Left kidney (tissue), 8 donors: ENCODE measurements at places on chromosomes 13 and 19.

DNA sequence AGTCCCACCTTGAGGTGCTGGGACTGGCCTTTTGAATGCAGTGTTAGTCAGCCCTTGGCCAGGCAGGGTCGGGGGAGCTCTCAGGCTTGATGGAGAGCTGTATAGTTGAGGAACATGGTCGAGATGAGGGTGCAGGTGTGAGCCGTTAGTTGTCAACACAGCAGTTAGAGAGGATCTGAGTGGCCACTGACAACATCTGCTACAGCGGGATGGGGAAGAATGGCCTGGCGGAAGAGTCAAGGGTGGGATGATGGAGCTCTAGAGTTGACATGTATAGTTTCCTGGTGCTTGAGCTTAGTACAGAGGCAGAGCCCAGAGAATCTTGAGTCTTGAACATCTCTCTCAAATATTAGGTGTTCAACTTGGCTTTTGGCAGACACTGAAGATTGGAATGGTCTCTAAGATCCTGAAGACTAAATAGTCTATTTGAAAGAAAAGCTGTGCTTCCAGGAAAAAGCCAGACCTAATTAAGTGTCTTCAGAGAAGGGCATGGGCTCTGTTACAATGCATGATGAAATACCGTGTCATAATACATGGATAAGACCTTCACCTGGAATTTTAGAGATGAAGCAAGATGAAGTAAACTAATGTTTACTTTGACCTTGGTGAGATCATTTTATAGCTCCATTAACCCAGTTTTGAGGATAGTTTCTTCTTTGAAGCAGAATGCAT, 9.7 kb downstream of the PCCA start:
- no peak for DNase-seq

DNA sequence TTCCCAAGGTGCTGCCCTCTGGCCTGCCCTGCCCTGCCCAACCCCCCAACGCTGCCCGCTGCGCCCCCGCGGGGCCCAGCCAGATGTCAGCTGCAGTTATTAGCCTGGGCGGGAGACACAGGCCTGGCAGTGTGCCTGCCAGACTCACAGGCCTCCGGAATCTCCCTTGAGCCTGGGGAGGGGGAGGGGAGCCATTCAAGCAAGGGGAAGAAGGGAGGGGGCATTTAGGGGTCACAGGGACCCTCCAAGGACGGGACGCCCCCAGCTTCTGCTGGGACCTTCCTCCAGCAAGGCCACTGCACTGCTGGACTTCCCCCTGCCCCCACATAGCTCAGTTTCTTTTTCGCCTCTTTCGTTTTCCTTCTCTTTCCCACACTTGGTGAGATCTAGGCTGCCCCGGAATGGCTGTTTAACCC, 2.6 kb upstream of the JUNB start:
- DNase-seq, result no peak

GRCh38 chr19:44788971-44789370, 11.3 kb downstream of the CBLC start:
- DNase-seq, result no peak

- no peak for DNase-seq
Observed at GRCh38 chr13:104594806-104595205, 1528.6 kb upstream of the SLC10A2 start.

DNA sequence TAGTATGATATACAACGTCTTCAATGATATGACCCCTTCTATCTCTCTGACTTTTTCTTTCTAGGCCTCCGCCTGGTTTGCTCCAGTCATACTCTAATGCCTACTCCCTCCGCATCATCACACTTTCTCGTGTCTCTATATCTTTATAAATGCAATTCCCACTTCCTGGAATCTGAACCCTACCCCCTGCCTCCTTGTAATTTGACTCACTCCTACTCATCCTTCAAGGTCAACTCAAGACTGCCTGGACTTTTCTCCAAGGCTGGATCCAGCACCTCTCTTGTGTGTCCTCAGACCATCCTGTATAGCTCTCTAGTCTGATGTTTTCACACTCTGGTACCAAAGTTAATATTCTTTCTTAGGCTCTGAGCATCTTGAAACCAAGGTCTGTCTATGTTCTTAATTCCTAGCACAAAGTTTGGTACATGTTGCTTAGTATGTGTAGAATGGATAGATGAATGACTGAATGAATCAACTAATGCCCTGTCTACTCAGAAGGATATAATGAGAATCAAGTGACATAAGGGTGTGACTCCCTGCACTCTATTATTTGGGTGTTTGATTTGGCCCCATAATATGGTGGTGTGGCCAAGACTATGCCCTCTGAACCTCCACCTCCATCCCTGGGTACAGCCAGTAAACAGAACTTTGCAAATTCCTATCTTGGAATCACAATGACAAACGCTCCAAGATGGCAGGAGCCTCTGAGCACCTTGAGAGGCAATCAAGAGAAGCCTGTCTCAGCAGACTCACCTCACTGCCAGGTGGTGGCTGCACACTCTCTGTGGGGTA, 74.3 kb upstream of the SERP2 start:
- no peak for DNase-seq

DNA sequence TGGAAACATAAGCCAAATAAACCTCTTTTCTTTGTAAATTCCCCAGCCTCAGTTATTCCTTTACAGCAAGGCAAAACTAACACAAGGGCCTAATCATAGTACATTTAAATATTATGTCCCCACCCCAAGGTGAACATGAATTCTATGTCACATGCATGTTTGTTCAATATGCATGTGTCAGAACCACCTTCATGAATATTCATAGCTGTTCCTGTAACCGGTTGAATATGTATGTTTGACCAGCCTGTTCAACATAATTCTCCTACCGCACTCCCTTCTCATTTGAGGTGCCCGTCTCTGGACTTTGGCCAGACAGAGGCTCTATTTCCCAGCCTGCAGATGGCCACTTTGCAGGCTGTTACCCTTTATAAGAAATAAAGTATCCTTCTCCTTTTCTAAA, 769.4 kb upstream of the SLITRK1 start:
- DNase-seq, result no peak

DNA sequence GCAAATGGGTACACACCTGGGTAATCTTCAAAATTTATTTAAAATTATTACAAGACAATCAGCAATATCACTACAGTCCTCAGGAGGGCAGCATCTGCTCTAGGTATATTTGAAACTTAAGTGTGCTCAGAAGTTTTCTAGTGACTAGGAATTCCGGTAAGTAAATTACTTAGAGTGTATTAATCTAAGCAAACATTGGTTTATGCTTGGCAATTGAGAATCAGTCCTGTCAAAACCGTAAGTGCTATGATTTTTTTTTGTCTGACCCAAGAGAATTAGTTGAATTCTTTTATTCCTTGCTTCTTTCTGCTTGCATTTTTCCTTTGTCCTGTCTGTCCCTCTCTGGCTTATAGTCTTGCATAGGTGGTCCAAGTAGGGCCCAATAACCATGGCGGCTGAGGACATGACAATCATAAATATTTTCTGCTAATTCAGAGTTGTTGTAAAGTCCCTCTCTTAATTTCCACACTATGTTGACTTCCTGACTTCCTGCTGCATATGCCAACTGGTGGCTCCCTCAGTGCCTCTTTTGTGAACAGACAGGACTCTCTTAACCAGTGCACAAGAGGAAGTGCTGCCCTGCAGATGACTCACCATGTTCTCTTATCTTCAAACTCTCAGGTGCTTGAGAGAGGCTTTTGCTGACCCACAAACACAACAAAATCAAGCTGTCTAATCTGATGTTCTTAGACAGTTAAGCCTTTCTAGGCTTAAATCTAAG, 82.2 kb downstream of the SLAIN1 start:
- peak; percentile 59 for DNase-seq

- no peak for DNase-seq
Observed at GRCh38 chr13:109983447-109983846, 197.1 kb upstream of the IRS2 start.

GRCh38 chr19:34173193-34173956, 1.1 kb downstream of the LSM14A start:
- peak; percentile 64 for DNase-seq

- DNase-seq, result no peak
Observed at GRCh38 chr19:36113894-36114720, 568 bp downstream of the POLR2I start.

DNA sequence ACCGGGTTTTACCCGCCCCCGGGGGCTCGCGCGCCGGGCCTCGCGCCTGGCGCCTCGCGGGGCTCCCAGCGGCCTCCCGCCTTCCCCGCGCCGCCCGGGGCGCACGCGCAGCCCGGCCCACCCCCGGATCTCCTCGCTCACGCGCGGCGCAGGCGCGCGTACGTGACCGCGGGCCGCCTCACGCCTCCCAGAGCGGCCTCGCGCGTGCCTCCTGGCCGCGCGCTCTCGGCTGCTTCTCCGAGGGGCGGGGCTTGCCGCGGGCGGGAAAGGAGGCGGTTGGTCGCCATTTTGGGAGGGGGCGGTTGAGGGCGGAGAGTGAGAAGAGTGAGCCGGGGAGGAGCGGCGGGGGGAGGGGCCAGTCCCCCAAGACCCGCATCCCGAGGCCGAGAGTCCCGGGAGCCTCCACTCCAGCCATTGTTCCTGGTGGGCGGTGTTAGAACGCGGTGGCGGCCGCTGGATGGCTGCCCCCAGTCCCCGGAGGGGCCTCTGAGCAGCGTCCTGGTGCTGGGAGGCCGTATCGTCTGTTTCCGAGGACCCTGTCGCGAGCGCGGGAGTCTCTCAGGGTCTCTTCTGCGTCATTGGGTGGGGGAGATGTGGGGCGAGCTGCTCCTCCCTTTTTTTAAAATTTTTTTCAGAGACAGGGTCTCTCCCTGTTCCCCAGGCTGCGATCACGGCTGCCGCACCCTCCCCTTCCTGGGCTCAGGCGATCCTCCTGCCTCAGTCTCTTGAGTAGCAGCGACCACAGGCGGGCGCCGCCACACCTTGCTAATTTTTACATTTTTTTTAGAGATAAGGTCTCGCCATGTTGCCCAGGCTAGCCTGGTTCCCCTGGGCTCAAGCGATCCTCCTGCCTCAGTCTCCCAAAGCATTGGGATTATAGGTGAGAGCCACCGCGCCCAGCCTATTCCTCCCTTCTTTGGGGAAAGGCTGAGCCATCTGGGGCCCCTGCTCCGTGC, at the start of gene ZNF541:
Gene ZNF541 (minus strand): TSS at position 78 of the 956 bp plus-strand sequence. CDS start 17,292 bp downstream, outside the sequence.
- DNase-seq, result peak; percentile 50

DNA sequence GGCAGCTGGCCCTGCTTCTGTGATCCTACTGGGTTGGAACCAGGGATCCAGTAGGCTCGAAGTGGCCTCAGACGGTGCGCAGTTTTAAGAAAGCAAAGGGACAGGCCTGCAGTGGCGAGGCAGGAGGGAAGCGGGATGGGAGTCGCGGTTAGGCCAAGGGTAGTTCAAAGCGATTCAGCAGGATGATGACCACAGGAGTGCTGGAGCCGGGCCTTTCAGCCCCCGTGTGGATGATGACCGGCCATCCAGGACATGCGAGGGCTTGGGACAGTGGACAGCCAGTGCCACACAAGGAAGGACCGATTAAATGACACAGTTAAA, 854 bp downstream of the RNASEH2B start:
- no peak for DNase-seq

GRCh38 chr19:1491114-1491848, at the start of gene REEP6:
Gene REEP6, plus strand, starts transcription at chr19:1491181. Its CDS starts 89 bp downstream, at chr19:1491270.
- no peak for DNase-seq

GRCh38 chr13:101811881-101812280, 359.4 kb downstream of the ITGBL1 start:
- DNase-seq, result no peak

GRCh38 chr13:114140131-114140905, 7.9 kb upstream of the RASA3 start:
- DNase-seq, result no peak

- no peak for DNase-seq
Observed at GRCh38 chr13:37663724-37664123, 65.2 kb upstream of the POSTN start.

- no peak for DNase-seq
Observed at GRCh38 chr13:30705680-30706079, 29.7 kb upstream of the ALOX5AP start.

GRCh38 chr13:112529216-112529615, 58.7 kb downstream of the TUBGCP3 start:
- no peak for DNase-seq

GRCh38 chr19:4557971-4558941, 1.2 kb downstream of the SEMA6B start:
- DNase-seq, result no peak

- no peak for DNase-seq
Observed at GRCh38 chr19:56927791-56928207, 87.3 kb upstream of the PEG3 start.

- DNase-seq, result no peak
Observed at GRCh38 chr13:79933389-79933788, 407.5 kb downstream of the SPRY2 start.

- DNase-seq, result no peak
Observed at GRCh38 chr19:13461536-13461935, 44.7 kb downstream of the CACNA1A start.

- no peak for DNase-seq
Observed at GRCh38 chr13:50676602-50677001, 166.9 kb downstream of the DLEU7 start.

GRCh38 chr19:27776020-27776419, 1436.9 kb downstream of the UQCRFS1 start:
- no peak for DNase-seq

- DNase-seq, result peak; percentile 90
Observed at GRCh38 chr19:11797491-11797890, 832 bp upstream of the ZNF491 start.

DNA sequence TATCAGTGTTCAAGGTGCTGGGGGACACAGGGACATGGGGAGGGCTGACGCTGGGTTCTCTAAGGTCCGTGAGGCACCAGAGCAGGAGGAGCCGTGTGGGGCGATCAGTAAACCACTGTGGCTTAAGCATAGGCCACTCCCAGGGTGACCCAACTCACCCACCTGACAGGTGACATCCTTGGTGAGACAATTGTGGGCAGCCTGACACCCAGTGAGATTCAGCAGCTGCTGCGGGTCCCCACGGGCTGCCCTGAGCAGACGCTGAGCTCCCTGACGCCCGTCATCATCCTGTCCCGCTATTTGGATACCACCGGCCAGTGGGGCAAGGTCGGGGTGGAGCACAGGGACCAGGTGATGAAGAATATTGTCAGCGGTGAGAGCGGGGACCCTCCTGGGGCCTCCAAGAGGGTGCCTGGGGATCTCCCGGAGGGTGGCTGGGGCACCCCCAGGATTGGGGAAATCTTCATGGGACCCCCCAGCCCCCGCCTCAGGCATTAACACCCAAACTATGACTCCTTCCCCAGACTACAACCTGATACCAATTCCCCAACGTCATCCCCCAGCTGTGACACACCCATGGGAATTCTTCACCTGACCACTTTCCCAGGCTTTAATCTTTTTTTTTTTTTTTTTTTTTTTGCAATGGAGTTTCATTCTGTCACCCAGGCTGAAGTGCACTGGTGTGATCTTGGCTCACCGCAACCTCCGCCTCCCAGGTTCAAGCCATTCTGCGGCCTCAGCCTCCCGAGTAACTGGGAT, 33.3 kb upstream of the SHFL start:
- no peak for DNase-seq
